NCI-H748 treated with DMSO at 0.1 percent for 48 hours (cell line): ENCODE measurements at places on chromosomes 2 and 18.

DNA sequence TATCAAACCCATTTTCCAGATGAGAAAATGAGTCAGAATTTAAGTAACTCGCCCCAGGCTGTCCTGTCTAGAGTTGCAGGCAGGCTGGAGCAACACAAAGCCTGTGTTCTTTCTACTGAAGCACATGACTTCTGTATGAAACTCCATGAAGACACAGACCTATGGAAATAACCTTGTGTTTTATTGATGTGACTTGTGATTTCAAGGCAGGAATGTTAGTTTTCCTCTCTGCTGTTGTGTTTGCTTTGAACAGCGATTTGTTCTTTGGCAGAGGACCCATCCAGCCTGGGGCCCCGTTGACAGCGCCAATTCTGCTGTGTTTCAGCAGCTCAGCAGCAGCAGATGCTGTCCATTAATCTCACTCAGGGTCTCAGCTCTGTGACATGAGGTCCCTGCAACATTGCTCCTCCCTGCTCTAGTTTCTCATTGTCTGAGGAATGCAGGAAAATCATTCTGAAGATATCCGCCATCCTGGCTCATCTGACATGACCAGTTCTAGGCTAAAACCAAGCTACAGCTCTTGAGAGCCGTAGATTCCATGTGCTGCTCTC, 344.3 kb upstream of the RAB12 start:
- no peak for DNase-seq

DNA sequence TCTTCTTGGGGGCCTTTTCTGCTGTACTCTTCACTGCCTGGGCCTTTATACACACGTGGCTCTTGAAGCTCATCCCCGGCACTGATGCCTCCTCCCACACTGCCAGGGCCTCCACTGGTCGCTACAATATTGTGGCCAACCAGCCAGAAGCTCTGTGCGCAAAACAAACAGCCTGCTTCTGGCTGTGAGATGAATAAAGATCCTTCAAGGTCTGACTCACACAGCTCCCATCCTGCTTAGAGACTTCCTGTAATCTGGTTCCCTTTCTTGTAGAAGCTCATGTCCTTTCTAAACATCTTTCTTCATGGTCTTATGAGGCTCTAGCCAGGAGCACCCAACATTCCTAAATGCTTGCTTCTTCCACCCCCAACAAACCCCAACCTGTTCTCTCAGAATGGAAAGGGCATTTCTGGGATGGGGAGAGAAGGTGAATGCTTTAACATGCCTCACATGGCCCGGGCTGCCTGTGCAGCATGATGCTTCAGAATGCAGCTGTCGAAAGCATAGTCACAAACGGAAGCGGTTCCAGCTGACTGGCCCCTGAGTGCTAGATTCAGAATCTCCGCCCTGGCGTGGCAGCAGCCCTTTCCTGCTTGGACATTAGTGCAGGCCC, 24.6 kb downstream of the NRP2 start:
- no peak for DNase-seq

GRCh38 chr2:24926602-24927252, 6.7 kb upstream of the ADCY3 start:
- DNase-seq: no peak

DNA sequence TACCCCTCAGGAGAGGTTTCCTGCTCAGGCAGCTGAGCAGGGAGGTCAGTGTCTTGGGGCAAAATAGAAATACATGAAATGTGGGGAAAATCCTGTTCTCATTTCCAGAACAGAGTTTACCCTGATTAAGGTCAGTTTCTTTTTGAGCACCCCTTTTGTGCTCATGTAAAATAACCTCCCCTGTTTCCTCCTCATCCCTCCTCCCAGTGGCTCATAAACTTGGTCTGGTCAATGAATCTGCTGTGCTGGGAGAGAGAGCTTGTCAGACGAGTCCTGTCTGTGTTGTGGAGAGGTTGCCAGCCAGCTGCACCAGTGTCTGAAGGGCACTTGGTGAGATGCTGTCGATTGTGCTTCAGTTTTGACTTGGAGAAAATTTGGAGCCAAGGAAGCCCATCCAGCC, 48.6 kb downstream of the NTSR2 start:
- no peak for DNase-seq

DNA sequence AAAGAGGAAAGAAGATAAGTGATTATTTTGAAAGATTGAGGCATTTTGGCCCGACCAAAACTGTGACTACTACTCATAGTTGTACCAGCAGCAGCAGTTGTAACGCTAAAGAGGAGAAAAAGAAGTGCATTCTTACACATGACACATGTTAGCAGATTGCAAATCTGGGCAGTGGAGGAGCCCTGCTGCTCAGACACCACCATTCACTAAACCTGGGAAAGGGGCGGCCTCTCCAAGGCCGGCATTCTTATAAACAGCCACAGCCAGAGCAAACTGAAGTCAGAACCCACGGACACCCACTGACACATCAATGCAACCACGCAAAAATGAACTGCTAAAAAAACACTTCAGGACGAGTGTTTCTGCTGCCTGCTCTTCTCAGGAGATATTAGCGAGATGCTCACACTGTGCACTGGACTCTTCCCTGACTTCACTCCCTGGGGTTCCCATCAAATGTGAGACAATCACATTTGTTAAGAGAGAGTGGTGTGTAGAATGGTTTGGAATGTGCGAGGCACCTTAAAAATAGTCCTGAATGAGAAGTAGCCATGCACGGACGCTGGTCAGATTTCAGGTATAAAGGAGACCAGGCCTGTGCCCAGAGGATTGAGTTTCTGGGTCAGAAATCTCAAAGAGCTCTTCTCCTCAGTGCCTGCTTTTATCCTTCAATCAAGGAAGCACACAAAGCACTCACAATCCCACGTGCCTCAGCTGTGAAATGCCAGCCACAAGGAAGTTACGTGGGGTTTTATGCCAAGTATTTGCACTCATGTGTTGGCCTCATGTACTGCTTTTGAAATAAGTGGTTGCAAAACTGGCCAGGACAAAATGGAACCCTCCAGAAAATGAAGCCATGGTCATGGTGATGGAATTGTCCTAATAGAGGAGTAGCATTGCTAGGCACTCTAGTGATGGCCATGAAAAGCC, 83.4 kb downstream of the MTCL1 start:
- DNase-seq: no peak

- DNase-seq: no peak
Observed at GRCh38 chr18:23108496-23108895, 26.8 kb upstream of the CABLES1 start.

DNA sequence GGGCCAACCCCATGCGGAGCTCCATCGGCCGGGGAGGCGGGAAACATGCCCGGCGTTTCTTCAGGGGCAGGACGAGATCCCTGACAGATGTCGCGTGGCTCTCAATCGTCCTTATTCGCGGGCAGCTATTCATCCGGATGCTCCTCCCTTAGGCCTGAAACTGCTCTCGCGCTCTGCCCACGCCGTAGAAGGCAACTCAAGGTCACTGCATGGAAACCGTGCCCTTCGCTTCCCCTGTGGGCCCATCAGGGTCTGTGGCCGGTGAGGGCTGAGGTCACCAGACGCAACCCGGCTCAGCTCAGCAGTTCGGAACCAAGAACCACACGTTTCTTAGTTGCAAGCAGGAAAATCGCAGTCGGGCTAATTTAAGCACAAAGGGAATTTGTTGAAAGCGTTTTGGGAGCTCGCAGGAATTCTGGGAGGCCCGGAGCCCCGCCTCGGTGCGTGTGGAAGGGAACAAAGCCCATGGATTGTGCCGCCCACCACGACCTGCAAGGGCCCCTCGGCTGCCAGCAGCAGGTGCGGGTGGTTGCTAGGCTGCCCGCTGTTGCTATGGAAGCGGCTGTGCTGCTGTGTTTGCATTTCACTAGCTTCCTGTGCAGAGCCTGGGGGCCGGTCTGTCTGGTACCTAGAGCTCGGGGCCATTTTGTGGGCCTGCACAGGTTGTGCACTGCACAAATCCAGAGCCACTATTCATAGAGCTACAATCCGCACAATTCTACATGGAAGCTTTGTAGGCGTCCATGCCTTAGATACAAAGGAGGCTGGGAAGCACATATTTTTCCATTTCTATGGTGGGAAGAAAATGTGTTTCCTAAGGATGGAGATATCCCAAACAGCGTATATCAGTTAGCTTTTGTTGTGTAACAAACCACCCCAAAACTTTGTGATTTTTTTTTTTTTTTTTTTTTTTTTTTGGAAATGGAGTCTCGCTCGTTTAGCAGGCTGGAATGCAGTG, 6.0 kb upstream of the ALLC start:
- peak; percentile 95 for DNase-seq
